NCI-H2171 (cell line): ENCODE measurements at places on chromosomes 12 and 14.

- no peak for DNase-seq
These were observed 117.8 kb upstream of the COCH start for GRCh38 chr14:30756594-30756993.

DNA sequence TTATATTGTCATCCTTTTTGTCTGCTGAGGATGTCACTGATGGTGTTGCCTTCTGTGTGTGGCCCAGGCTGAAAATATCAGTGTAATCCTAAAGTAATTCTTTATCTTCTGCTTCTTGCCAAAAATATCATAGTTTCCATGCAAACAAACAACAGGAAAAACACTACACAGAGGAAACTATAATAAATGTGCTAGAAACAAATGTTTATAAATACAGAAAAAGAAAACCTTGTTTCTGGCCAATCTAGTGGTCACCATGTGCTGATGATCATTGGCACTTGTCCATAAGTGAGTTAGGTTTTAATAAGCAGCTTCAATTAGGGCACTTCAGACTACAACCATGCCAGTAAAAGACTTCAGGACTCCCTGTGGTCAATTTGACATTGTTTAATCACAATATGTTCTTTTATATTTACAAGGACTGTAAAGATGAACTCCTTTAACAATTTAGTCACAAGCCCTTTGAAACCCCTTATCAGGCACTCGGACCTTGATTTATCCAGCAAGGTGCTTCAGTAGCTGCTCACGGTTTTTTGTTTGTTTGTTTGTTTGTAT, 124.8 kb downstream of the TMTC3 start:
- no peak for DNase-seq

DNA sequence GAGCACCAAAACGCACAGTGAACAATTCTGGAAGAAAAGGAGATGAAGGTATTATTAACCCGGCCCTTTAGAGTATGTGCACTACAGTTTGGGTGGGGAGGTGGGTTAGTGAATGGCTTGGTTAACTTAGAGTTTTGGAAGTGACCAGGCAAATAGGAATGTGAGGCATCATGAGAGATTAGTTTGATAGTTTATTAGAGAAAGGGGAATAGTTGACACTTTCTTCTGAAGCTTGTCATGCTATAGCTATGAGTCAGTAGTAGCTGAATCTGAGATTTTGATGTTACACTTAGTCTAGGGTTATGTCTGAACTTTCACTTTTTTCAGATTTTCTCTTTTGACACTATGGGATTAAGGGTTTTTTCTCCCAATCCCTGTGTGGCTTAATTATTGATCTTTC, 567.2 kb downstream of the SNAPC1 start:
- no peak for DNase-seq

GRCh38 chr14:25485381-25485780, 435.4 kb upstream of the STXBP6 start:
- DNase-seq: no peak

GRCh38 chr12:22333713-22334409, 646 bp downstream of the ST8SIA1 start:
- no peak for DNase-seq

DNA sequence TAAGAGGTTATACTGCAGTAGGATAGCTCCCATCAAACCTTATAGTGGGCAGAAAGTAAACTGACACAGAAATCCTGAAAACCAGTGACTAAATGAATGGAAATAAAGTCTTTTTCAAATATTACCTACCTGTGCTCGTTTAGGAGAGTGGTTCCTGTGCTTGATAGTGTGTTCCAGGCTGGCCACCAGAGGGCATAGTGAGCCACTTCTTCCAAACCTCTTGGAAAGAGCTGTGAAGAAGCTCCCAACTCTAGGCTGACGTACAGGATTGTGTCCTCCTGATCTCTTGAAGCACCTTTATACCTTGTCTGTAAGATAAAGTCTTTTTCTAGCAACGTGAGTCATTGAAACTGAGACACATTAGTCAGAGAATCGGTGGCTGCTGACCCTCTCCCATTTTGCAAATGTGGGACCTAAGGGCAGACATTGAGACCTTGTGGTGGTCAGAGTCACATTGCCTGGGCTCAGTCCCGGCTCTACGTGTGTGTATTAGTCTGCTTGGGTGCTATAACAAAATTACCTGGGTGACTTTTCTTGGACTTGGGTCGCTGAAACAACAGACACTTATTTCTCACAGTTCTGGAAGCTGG, 17.6 kb downstream of the TDP1 start:
- peak; percentile 34 for DNase-seq

- no peak for DNase-seq
These were observed 33.2 kb upstream of the RASSF3 start for GRCh38 chr12:64577046-64577445.

DNA sequence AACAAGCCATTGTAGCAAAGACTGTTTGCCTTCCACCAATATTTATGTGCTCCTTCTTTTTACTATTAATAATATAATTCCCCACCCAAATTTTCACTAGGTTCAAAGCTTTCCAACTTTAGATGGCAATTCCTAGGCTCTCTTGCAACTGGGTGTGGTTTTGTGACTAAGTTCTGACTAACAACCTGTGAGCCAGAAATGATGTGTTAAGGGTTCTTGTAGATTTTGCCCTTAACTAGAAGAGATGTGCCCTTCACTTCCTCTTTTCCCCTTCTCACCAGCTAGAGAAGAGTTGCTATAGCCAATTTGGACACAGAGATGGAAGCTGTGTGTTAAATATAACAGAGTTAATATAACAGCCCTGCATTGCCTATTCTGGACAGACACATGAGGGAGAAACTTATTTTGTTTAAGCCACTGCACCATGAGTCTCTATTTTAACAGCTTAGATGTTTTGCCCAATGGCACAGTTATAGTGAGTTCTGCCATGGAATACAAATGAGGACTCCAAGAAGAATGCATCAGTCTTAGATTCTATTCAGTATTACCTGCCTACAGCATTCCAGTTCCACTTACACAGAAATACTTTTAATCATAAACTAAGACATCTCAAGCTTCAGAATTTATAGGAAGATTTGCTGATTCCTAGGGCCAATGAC, 216.2 kb downstream of the DUSP6 start:
- DNase-seq: no peak

GRCh38 chr14:73180385-73180805, 44.1 kb downstream of the PSEN1 start:
- DNase-seq: no peak

DNA sequence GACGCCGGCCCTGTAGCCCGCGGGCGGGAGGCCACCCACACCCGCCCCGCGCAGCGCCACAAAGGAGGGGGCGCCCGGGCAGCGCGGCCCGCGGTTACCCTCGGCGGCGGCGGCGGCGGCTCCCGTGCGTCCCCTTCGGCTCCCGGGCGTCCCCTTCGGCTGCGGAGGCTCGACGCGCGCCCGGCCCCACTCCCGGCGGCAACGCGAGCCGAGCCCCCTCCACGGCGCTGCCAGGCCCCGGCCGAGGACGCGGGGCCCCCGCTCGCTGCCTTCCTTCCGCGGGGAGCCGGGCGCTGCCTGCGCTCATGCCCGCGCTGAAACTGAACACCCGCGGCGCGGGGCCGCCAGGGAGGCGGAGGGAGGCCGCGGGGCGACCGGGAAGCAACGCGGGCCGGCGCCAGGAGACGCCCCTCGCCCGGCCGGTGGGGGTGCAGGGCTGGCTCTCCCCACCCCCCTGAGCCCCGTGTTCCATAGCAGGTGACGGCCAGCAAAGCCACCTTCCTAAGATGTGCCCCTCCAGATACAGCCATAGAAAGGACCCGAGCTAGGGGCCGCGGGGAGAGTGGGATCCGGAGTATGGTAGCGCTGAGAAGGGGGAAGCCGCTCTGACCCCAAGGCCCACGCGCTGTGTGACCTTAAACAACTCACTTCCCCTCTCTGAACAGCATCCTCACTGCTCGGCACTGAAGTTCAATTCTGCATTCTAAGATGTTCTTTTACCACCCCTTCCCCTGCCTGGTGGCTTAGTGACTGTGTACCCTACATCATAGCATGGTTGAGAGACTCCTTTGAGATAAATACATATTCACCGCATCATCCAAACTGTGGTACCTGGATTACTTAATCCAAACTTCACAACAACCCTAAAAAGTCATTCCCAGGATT, 42.8 kb downstream of the KDM2B start:
- no peak for DNase-seq

DNA sequence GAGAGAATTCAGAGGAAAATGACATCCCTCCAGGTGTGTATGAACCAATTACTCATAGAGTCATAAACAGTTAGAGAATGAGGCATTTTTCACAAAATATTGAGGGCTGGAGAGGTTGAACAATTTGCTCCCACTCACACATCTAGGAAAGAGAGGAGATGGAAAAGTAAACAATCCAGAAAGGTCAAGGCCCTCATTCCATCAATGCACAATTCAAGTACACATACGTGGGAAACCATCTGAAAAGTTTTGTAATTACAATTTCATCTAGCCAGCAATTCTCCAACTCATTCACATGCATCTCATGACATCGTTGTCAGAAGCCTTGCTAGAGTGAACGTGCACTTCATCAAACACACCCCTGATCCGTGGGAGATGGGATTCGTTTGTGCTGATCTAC, 15.7 kb upstream of the BCL2L14 start:
- DNase-seq: no peak

DNA sequence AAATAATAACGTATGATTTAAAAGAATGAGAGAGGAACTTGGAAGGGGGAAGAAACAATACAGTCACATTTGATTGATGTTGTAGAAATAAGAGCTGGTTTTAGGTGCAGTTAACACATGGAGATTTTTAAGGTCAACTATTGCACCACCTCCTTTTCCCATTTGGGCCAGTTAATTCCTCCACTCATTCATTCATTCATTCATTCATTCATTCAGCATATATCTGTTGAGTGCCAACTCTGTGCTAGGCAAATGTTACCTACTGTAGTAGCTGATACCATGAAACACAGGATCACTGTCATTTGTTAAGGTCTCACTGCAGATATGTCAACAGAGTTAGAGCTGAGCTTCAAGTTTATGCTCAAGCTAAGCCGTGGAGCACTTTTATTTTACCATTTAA, 115.7 kb upstream of the ARID2 start:
- DNase-seq: no peak

GRCh38 chr12:110998165-110998564, 77.8 kb upstream of the MYL2 start:
- no peak for DNase-seq

DNA sequence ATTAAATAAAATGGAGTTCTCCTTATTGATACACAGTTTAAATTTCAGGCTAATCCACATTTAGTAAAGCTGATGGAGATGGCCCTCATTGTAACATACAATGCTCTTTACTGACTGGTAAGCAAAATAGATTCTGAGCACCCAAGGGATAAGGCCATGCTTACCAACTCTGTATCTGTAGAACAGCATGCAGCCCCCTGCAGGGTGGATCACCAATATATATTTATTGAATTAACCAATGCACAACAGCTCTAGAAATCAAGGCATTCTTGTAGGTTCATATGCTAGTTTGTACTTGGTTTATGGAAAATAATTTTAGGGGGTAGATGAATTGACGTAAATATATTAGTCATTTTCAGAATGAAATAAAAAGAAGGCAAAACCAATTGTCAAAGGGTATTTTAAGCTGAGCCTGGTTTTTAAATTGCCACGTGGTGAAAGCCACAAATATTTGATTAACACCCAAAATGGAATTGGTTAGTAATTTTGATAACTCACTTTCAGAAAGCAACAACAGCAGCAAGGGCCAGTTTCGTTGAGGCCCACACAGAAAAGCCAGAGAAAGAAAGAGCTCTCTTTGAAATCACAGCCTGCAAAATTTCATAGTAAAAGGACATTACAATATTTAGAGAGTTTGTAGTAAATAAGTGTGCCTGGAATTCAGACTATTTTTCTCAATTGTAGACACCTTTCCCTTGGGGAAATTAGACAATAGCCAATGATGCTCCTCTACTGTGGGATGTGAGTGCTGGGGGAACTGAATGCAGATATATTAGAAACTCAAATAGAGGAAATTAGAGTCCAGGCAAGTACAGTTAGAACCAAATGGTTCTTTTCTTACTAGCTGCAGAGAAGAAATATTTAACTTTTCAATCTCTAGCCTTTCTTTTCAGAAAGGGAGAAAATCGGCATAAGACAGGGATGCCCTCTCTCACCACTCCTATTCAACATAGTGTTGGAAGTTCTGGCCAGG, 216.2 kb upstream of the ABCD2 start:
- no peak for DNase-seq

DNA sequence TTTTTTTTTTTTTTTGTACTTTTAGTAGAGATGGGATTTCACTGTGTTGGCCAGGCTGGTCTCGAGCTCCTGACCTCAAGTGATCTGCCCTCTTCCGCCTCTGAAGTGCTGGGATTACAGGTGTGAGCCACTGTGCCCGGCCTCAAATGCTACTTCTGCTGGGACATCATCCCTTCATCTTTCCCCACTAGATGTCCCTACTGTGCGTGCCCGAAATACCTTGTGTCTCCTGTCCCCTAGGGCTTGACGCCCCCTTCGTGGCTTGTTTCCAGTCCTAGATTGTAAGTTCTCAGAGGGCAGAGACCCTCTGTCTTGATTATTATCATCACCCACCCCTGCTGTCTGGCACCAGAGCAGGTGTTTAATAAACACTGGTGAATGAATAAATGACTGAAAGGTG, 14.9 kb downstream of the CCDC63 start:
- no peak for DNase-seq

- DNase-seq: peak; percentile 92
These were observed 153.8 kb downstream of the BCL11B start for GRCh38 chr14:99118046-99118721.
